Hindlimb muscle (tissue), 1 donor: ENCODE measurements at places on chromosomes 3 and 15.

DNA sequence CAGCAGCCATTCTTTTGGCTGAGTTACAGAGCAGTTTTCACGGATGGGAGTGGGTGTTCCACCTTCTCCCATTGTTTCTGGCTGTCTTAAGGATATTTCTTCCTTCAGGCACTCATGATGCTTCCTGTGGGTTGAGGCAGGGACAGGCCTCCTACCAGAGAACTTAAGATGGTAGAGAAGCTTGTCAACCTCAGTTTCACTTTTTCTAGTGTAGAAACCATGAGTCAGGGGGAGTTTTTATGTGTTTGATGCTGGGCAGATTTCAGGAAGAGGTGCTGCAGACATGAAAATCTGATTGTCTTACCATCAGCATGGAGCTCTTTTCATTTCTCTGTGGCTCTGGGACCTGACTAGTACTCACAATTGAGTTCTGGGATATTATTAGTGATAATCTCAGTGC is 48.7 kb upstream of the VEPH1 start:
- no peak for DNase-seq

DNA sequence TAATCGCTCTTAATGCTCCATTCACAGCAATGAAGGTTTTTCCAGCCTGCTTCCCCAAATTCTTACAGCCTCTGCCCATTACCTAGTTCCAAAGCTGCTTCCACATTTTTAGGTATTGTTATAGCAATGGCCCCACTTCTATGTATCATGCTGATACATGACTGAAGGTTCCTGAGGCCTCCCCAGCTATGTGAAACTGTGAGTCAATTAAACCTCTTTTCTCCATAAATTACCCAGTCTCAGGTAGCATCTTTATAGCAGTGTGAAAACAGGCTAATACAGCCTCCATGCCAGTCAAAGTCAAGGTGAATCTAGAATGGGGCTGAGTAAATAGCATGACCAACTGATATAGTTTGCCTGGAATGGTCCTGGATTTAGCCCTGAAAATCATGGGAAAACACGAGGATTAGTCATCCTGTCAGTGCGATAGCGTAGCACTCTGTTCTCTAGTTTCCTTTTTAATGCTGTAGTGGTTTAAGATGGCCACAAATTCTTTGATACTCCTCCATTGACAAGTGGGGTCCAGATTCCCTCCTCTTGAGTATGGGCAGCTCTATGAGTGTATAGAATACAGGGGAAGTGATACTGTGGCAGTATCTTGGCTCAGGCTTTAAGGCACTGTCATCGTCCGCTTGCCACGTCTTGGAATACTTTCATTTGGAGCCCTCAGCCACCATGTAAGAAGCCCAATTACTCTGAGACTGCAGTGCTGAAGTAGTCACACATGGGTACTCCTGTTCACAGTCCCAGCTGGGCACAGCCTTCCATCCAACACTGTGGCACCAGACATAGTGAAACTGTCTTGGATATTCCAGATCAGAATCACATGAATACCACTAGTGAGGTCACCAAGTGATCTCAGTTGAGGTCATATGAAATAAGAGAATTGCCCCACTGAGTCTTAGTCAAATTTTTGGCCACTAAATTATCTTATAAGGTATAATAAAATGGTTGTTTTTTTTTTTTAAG is 94.0 kb upstream of the PLCL2 start:
- no peak for DNase-seq

- no peak for DNase-seq
Observed at GRCh38 chr15:74396445-74397238, 29.2 kb upstream of the CYP11A1 start.

- no peak for DNase-seq
Observed at GRCh38 chr15:100769975-100770340, 109.7 kb upstream of the ALDH1A3 start.

DNA sequence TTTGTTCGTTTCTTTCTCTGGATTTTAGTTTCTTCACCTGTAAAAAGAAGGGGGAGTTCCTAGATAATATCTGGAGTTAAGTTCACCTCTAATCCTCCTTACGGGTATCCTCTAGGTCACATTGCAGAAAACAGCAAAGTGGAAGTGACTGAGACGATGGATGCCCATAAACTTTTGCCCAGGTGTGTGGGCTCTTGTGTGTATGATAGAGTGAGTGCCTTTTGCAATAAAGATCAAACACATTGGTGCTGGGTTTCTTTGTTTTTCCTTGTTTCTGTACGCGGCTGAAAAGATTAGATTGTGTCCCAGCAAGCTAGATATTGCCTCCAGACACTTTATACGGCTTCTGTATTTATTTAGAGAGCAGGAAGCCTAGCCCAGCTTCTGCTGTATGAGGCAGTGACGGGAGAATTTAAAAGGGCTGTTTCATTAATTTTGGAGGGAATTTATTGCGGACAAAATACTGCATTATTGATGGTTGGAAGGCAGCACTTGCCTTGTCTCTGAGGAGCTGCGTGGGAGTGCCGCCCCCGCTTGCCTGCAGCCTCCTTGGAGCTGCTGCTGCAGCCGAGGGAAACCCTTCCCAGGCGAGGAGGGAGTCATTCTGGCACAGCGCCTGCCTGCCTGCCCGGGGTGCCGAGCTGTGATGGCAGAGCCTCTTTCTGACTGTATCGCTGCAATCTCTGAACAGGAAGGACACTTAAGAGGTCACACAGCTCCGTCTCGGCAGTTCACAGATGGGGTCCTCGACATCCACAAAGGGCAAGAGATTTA is 38.5 kb downstream of the PYDC2 start:
- no peak for DNase-seq

- no peak for DNase-seq
Observed at GRCh38 chr15:31277335-31278060, 49.1 kb upstream of the KLF13 start.

DNA sequence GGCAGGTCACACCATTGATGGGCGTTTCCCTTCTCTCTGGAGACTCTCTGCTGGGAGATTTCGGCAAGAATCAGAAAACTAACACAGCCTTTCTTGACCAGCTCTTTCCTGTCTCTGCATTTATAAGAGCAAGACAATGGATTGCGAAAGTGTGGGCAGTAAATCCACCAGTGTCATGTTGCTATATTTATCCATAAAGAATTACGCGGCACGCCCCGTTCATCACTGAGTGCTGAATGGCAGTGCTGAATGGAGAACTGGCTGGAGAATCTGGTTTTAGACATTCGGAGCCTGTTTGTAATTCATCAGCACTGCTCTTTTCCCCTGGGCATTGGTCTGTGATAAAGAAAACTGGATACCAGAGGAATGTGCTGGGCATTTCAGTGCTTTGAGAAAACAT is 2.0 kb upstream of the CEMIP start:
- DNase-seq = no peak

DNA sequence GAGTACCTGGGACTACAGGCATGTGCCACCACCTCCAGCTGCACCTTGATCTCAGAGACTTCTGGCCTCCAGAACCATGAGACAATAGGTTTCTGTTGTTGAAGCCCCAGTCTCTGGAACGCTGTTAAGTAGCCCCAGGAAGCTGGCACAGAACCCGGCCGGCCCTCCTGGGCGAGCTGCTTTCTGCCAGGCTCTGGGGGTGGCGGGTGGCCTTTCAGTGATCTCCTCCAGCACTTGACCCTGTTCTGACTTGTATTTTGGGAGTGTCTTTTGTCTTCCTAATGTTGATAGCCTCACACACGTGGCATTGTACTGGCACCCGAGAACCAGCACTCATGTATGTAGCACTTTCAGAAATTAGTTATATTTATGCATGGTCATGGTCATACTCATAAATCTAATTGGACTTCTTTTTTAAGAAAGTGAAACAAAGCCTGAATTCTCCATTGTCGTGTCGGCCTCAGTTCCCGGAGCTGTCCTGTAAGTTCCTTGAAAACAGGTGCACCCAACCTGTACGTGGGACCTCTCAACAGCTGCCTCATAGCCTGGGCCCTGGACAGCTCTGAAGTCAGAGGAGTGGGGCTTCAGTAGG is 74.0 kb downstream of the TFRC start:
- DNase-seq = no peak

GRCh38 chr3:133038089-133038730 is at the start of gene TMEM108:
TMEM108 (plus strand) TSS chr3:133038391.
- peak; percentile 64 for DNase-seq

DNA sequence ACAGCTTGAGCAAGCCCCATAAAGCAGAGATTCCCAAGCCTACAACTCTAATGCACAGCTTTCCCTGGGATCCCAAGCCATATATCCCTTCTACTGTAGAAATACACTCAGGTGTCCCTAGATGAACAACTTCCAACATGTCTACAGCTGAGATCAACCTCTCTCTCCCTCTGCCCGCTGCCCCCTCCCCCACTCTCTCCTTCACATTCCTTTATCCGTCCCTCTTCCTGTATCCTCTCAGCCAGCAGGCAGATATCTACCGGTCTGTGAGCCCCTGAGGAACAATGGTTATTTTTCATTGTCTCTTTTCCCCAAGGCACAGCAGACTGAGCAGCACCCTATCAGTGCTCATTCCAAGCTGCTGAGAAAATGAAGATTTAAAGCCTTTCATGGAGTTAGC is 138.6 kb downstream of the SUCLG2 start:
- DNase-seq = no peak

DNA sequence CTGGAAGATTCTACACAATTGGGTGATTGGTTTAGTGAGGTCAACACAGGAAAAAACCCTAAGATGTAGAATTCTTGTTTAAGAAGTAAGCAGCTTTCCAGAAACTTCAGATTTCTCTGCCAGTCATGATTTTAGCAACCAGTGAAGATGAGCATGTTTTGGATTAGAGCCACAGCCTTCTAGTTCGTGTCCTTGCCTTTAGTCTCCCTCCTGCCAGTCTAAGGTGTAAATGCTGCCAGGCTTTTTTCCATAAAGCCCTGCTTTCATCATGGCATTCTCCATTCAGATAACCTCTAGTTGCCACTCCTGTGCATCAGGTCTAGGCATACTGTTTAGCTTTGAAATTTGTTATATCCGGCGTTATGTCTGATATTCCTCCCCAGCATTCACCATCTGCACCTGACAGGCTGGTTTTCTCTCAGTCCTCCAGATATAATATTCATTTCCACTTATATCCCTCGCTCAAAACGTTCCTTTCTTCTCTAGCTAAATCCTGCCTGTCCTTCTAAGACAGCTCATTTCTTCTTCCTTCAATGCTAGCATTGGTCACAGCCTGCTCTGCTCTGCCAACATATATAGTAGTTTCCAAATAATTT is 37.4 kb downstream of the SYN2 start:
- DNase-seq = no peak

DNA sequence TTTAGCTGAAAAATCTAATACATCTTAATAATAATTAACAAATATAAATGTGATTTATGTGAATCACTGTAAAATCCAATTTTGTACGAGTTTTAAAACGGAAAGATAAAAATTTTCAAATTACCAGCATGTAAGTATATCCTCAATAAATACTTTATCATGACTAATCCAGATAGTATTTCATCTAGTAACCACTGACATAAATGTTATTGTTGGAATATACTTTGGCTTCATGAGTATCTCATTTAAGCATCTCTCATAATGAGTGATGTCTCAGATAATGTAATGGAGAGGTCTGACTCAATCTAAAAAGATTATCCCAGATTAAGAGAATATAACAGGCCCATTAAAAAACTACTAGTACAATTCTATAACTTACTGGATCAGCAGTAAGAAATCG is 216.3 kb downstream of the STAG1 start:
- no peak for DNase-seq

- no peak for DNase-seq
Observed at GRCh38 chr3:130459944-130460343, 57.0 kb upstream of the COL6A6 start.

DNA sequence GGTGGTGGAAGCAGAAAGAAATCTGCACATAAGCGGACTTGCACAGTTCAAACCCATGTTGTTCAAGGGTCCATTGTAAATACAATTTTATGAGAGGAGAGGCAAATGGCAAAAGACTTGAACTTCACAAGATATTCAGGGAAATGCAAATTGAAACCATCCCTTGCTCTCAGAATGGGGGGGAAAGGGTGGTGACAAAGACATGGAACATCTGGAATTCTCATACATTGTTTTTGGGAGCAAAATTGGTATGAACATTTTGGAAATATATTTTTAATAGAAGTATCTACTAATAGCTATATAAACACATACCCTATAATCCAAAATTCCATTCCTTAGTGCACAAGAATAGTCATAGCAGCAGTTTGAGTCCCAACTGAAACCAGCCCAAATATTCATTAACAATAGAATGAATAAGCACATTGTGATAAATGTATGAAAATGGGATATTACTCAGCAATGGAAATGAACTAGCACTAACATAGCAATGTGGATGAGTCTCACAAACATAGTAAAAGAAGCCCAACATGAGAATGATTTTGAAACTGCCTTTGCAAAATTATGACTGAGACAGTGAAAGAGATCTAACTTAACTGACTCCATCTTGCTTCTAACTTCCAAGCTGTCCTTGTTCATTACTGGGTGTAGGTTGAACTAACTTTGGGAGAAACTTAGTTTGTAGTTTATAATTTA is 77.2 kb downstream of the CD200R1L start:
- no peak for DNase-seq

GRCh38 chr3:16313886-16314645 is 49.1 kb downstream of the OXNAD1 start:
- DNase-seq = no peak

DNA sequence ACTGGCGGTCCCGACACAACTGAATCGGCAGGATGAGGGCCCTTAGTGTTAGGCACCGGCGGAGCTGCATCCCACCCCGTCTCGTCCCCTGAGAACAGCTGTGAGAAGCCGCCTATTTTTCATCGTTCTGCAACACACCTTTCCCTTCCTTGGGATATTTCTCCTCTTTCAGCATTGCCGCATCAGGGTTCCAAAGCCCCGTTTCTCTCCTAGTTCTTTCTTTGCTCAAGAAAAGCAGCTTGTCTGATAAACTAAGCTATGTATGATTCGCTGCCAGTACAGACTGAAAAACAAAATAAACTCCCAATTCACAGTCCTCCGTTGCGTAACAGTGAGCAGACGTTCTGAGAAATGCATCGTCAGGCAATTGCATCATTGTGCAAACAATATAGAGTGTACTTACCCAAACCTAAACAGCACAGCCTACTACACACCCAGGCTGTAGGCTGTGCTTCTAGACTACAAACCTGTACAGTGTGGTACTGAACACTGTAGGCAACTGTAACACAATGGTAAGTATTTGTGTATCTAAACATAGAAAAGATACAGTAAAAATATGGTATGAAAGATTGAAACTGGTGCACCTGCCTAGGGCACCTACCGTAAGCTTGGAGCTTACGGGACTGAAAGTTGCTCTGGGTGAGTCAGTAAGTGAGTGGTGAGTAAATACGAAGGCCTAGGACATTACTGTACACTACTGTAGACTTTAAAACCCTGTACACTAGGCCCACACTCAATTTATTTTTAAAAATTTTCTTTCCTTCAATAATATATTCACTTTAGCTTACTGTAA is 8.9 kb upstream of the ADAMTS17 start:
- DNase-seq = peak; percentile 60

- no peak for DNase-seq
Observed at GRCh38 chr3:190671658-190672057, 157.8 kb downstream of the IL1RAP start.

GRCh38 chr15:93040288-93041158 is 48.5 kb downstream of the RGMA start:
- no peak for DNase-seq
